ENCODE measurements at places on chromosomes 6 and 20. TPM values are rescaled to one million over a fixed set of nuclear protein-coding genes. Genes with fewer than 3 reads are reported as not detected.

DNA sequence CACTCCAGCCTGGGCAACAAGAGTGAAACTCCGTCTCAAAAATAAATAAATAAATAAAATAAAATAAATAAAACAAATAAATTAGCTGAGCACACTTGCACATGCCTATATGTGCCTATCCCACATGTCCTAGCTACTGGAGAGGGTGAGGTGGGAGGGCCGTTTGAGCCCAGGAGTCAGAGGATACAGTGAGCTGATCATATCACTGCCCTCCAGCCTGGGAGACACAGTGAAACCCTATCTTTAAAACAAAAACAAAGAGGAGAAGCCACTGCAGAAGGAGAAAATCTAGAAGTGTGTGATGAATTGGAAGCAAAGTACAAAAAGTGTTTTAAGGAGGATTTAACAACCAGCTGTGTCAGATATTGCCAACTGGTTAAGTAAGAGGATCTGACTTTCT lies 728.4 kb downstream of the PTPRT start:
- no peak for DNase-seq

GRCh38 chr20:1307171-1307570 lies 21.8 kb downstream of the SDCBP2 start:
- no peak for DNase-seq

DNA sequence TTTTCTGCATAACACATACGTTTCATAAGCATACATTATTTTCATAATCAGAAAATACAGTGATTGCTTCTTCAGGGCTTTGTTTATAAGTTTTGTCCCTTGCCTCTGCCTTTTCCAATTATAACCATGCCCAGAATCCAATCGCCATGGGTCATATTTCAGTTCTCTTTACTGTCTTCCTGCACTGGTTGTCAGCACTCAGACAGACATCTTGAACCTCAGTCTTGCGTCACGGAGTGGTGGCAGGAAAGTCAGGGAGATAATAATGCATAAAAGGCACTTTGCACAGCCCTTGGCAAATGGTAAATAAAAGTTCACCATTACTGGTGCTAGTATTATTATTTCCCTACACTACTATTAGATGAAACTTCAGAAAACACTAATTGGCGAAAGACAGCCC lies 7.2 kb downstream of the KIF16B start:
- DNase-seq = no peak

GRCh38 chr20:44728801-44729443 lies 13.8 kb downstream of the CCN5 start:
- no peak for DNase-seq

- no peak for DNase-seq
These were observed 38.7 kb downstream of the UQCC2 start for GRCh38 chr6:33672808-33673207.

- DNase-seq = no peak
These were observed 427.2 kb upstream of the AGPAT4 start for GRCh38 chr6:161701056-161701455.

GRCh38 chr6:24547243-24547642 lies 52.5 kb downstream of the ALDH5A1 start:
- DNase-seq = no peak

- DNase-seq = no peak
These were observed 126.0 kb upstream of the PMEPA1 start for GRCh38 chr20:57835588-57836455.

GRCh38 chr6:46648869-46649492 lies 3.6 kb downstream of the CYP39A1 start:
- DNase-seq = no peak

DNA sequence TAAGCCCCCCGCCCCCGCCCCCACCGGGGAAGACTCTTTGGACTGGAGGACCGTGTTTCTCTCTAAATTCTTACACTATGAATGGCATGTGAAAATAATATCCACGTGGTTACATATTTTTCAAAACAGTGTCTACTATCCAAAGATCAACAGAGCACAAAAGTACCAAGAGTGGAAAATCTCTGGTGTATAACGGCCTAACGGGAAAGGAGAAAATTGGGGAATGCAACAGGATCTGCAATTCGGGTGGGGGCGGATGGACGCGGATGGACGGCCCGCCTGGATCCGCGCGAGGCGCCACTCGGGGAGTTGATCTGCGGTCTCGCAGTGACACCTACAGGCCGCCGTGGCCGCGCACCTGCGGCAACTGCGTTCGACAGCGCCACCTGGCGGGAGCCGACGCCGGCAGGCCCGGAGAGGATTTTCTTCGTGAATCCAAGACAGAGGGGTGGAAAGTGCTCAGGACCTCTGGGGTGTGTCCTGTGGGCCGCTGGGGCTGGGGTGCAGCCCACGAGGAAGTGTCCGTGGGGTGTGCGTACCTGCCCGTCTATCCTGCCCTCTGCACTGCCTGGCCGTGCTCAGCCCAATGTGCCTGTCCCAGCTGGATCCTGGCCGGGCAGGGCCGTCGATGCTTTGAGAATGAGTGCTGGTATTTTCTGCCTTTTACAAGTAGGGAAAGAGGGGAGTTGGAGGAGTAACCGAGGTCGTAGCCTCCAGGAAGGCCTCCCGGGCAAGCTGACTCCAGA lies 18.6 kb downstream of the ANKRD60 start:
- peak; percentile 79 for DNase-seq

GRCh38 chr6:43702534-43703440 lies 15.2 kb upstream of the MRPS18A start:
- DNase-seq = peak; percentile 91

DNA sequence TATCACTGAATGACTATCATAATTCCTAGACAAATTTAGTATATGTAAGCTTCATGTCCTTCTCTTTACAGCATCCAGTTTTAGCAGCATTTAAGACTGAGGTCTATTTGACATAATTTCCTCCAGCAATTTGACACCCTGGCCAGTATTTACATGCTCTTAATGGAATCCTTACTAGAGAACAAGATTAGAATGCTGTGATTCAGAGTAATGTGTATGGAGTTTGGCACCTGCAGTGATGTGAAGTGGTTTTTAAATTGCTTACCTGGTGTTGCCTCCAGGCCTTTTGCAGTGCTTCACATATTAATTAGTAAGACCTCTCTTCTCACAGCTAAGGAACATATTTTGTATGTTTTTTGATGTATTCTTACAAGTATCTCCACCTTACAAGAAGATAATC lies 9.8 kb downstream of the NKX2-4 start:
- DNase-seq = no peak

GRCh38 chr6:3318226-3318625 lies 59.5 kb downstream of the PSMG4 start:
- no peak for DNase-seq

The MUC22 gene
- not detected for polyA plus RNA-seq

The KHDC1 gene
- polyA plus RNA-seq = 10.2 TPM

The ULBP3 gene
- 13.0 TPM for polyA plus RNA-seq

The SOX4 gene
- 84.3 TPM for polyA plus RNA-seq

The TP53RK gene
- polyA plus RNA-seq = 14.6 TPM

The GNL1 gene
- 103 TPM for polyA plus RNA-seq

The MCM8 gene
- 10.4 TPM for polyA plus RNA-seq

The MYT1 gene
- 0.24 TPM for polyA plus RNA-seq
